ENCODE measurements at places on chromosomes 16 and 17. TPM values are rescaled to one million over a fixed set of nuclear protein-coding genes. Genes with fewer than 3 reads are reported as not detected.

GRCh38 chr17:60602871-60603270 is 2.9 kb downstream of the PPM1D start:
- H3K4me3 ChIP-seq, result peak overlapping the region; percentile 84
- no peak for DNase-seq
- H3K27ac ChIP-seq, result no peak overlapping the region
- no peaks in the 10 kb centered on the region for H3K27me3 ChIP-seq

GRCh38 chr16:68480084-68480995 is 32.0 kb upstream of the SMPD3 start:
- DNase-seq, result no peak
- no peaks in the 10 kb centered on the region for H3K36me3 ChIP-seq
- H3K4me1 ChIP-seq, result no peaks in the 10 kb centered on the region
- no peaks in the 10 kb centered on the region for H3K27me3 ChIP-seq

DNA sequence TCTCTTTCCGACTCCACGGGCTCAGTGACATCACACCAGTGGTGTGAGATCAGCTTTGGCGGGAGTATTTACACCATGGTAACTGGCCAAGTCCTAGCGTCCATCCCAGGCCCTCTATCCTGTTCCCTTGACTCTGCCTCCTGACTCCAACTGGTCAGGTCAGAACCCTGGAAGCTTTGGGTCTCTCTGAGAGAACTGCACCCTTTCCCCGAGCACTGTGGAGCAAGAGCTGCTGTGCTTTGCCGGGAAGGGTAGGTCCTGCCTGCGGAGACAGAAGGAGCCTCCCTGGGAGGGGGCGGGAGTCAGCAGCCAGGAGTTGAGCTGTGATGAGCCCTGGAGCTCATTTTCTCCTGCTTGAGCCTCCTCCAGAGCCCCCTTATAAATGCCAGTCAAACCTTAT is 212.1 kb upstream of the TNRC6C start:
- no peak for DNase-seq
- no peaks in the 10 kb centered on the region for H3K27me3 ChIP-seq
- no peak overlapping the region for H3K27ac ChIP-seq
- H3K36me3 ChIP-seq, result no peaks in the 10 kb centered on the region

Gene KDM8
- 10.9 TPM for total RNA-seq

All from activated CD8-positive, alpha-beta T cell treated with anti-CD3 and anti-CD28 coated beads for 36 hours (primary cell).